NCI-H2171 treated with DMSO at 0.1 percent for 48 hours (cell line): ENCODE measurements at places on chromosomes 7 and 10.

- no peak for DNase-seq
Measured at GRCh38 chr10:93236393-93237040, 162.8 kb downstream of the CYP26A1 start.

- no peak for DNase-seq
Measured at GRCh38 chr7:144037414-144038035, 11.2 kb upstream of the OR2A5 start.

GRCh38 chr7:16989811-16990413, 108.1 kb upstream of the AGR3 start:
- peak; percentile 13 for DNase-seq

DNA sequence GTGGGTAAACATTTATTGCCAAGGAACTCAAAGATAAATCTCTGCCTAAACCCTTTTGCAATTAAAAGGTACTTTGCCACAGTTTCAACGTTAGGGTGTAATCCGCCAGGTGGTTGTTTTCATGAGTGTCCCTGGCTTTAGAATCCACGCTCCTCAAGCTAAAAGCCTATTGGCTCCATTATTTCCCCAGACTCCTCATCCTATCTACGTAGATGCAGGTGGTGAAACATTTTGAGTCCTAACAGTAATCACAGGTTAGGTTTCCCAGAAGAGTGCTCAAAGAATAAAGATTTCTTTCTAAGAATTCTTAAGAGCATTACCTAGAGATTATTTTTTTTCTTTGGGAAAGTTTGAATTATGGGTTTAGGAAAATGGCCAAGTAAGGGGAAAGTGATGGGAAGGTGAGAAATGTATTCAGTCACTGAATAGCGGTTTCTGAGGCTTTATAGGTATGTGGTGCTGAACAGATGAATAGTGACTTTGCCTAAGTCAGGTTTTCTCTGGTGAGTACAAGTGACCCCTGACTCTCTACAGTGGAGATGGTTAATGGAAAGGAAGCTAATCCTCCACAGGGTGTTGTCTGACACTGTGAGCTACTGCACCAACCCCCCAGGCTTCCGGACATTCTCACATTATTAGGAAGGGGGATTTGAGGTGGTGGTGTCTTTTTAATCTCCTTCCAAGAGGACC, 60.2 kb downstream of the NRP1 start:
- no peak for DNase-seq

DNA sequence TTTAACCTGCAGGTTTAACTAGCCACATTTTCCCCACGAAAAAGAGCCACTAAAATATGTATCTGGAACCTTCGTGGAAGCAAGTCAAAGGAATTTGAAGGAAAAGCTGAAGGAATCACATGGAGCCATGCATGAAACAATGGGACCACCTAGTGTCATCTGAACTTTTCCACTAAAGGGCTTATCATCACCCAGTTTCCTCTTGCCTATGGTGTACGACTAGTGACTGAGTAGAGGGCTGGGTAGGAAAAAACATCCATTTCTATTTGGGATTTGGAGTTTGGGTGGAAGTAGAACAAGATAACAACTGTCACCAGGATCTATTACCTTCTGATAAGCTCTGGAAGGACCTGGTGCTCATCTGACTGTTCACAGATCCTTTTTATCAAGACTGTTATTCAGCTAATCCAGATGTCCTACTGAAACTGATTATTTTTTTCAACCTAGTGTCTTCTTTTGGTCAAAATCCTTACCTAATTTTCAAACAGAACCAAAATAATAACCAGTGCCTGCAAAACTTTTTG, 153.2 kb upstream of the COL1A2 start:
- DNase-seq, result no peak

DNA sequence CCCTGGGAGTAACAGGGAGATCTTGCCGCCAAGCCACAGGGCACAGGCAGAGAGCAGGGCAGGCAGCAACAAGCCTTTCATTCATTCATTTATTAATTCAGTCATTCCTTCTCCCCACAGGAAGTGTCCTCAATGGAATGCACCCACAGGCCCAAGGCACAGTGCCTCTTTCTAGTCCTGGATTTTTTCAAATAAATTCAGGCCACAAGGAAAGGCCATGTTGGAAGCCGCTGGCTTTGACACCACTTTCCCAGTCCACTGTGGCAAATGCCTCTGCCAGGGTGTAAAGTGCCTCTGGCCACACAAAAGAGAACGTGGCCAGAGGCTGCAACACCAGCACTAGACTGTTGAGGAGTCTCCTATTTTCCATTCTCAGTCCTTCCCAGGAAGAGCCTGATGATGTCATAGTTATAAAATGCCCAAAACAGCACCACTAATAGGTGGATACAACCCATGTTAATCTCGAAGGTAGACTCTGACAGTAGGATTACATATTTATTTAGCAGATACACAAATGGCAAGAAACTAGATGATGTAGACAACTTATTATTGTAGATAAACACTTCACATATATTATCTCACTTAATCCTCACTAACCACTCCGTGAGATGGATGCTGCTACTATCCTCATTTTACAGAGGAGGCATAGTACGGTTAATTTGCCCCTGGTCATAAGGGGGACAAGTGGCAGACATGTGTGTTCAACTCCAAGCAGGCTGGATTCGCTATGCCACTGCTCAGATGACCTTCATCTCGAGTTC, 5.5 kb downstream of the JAZF1 start:
- DNase-seq, result no peak

DNA sequence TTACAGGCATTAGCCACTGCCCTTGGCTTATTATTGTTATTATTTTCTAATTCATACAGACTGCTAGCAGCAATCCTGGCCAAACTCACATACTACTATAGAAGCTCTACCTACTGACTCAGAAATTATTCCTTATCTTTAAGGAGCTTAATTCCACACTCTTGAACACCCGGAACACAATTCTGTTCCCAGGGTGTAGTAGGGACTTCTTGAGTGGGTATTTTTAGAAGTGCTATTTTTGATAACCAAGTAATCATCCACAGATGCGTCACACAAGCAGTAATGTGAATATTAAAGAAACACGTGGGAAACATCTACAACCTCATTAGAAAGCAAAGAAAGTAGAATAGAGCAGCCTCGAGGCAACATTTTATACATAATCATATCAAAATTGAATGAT, 149.2 kb downstream of the PTEN start:
- no peak for DNase-seq

- no peak for DNase-seq
Measured at GRCh38 chr10:70956029-70956759, 67.8 kb upstream of the PCBD1 start.

DNA sequence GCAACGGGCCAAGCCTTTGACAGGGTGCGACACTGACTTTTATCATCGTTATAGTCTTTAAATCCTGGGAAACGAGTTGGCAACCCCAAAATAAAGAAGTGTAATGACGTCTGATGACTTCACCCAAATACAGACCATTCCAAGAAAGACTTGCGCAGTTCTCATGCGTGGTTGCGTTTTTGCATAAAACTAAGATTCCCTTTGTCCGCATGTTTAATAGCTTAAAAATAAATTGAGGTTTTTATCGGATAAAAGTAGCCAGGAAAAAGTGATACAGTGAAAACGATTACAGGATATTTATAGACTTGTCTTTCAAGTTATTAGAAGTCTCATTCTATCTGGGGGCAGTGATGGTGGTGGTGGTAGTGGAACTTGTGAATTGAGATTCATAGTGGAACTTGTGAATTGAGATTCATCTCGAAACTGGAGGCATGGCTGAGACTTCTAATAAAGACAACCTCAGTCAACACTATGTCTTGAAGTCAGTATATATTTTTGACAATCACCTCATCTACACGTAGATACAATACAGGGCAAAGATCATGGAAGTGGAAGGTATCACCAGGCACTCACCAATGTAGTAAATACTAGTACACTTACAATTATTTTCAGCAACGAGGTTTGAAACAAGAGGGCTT, 1.2 kb upstream of the NAMPT start:
- DNase-seq, result no peak

DNA sequence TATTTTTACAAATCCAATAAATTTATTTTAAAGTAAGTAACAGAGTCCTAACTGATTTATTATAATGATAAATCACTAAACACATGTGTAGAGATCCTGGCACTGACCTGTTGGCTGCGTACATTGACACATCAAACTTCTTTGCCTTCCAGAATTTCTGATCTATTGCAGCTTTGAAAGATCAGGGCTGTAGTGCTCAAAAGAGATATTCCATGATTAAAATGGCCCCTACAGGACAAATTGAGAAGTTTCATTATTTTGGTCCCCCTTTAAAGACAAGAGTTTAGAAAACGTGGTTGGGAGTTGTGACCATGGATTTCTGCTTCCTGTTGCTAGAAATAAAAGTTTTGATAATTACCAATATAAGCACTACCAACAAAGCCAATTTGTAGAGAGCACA, 87.7 kb upstream of the PDK4 start:
- DNase-seq, result peak; percentile 48

DNA sequence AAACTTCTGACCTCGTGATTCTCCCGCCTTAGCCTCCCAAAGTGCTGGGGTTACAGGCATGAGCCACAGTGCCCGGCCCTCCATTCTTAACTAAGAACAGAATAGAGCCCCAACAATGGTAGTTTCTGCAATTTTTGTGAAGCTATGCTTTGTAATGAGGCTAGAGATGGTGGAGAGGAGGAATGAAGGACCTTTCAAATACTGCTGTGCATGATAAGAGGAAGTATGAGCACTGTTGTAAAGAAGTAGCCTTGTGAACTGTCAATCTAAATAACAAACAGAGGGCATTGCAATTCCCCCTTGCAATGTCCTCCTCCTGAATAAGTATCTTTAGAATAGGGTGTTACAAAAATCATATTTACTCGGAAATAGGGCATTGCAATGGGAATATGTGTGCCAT, 70.2 kb downstream of the EVX1 start:
- no peak for DNase-seq

GRCh38 chr10:113895018-113895417, 40.6 kb downstream of the NHLRC2 start:
- DNase-seq, result no peak

DNA sequence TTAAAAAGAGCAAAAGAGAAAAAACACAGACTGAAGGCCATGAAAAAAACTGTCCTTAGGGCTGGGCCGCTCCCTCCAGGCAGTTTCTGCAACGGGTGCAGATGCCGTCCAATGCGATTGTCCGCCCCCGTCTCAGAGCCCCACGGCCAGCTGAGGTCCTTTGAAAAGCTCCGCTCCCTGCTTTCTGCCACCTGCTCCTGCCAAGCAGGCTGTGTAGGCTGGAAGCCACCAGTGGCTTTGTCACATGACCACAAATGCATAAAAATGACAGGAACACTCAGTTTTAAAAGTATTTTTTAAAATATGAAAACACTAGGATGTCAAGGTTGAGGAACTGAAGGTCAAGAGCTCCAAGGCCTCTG, 71.7 kb downstream of the AMZ1 start:
- no peak for DNase-seq

- DNase-seq, result no peak
Measured at GRCh38 chr7:21113609-21114415, 314.1 kb upstream of the SP4 start.

GRCh38 chr7:80185571-80185970, 50.9 kb downstream of the GNAI1 start:
- DNase-seq, result no peak

- DNase-seq, result no peak
Measured at GRCh38 chr10:22849077-22849805, 78.6 kb upstream of the ARMC3 start.

- no peak for DNase-seq
Measured at GRCh38 chr7:109354000-109354399, 784.3 kb downstream of the DNAJB9 start.

DNA sequence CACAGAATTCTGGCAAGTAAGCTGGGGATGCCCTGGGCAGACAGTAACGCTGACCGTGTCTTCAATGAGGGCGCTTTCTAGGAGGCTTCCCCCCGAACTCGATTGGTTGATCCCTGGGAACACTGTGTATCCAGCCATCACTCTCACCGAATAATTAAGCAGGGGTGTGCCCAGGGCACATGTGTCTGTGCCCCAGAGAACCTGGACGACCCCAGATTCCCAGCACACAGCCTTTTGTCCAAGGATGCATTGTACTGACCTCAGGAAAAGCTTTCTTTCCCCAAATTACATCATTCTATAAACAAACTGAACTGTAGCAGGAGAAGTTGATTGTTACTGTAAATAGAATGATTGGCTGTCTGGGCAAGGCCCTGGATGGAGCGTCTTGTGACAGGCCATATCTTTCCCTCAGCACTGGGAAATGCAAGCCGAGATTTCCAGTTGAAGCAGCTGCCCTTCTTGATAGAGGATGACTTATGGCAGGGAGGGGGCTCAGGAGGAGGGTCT, 6.6 kb upstream of the DEPP1 start:
- DNase-seq, result no peak

GRCh38 chr10:89332123-89332633, 4.4 kb downstream of the IFIT3 start:
- DNase-seq, result no peak

DNA sequence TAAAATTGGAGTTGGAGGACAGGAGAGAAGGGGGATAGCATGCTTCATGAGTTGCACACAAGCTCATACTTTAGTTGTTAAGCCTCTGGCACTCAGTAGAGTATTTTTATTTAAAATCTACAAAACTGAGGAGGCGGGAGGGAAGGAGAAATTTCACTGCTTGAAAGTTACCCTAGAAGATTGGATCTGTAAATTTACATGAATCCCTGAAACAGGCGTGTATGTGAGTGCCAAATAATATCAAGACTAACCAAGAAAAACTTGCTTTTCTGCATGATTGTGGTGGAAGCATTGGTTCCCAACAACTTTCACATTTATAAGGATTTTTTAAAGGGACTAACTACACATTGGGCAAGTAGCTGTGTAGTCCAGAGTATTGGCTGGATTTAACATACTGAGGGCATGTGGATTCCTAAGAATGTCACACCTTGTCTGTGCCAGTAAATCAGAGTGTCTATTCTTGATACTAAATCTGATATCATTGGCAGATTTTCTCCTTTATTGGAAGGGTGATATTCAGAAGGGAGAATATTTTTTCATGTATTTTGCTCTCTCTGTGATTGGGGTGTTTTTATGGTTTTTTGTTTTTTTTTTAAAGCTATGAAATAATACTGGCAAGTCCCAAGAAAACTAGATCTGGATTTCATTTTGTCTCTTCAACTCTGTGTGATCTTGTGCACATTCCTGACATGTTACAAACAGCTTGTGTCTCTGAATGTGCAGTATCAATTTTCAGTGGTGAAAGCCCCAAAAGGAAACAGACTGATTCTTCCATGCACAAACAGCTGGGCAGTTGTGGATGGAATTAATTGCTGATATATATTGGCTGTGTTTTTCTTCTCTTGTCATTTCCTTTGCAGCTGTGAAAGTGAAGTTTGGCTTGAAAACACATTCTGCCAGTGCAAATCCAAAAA, 67.2 kb downstream of the ADD3 start:
- peak; percentile 33 for DNase-seq

- no peak for DNase-seq
Measured at GRCh38 chr7:127589896-127590295, 1.7 kb downstream of the ARF5 start.

- DNase-seq, result no peak
Measured at GRCh38 chr7:159007996-159008389, 136.7 kb downstream of the VIPR2 start.

DNA sequence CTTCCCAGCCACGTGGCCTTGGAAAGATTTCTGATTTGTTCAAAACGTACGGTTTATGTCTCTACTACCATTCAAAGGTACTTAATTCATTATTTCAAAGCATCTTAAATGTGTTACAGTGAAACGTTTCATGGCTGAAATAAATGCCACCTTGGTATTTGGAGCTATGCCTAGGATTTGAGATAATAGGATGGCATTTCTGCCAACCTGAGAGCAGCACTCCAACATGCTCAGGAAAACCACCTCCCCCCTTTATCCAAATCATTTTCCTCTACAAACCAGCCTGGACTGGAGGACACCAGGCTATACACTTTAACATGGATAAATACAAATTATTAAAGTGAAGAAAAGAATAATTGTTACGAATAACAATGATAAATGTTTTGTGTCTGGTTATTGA, 260.9 kb downstream of the ZMYND11 start:
- DNase-seq, result no peak

- DNase-seq, result no peak
Measured at GRCh38 chr7:155660059-155660757, 15.7 kb downstream of the RBM33 start.
